ENCODE measurements at places on chromosomes 2 and 18. TPM values are rescaled to one million over a fixed set of nuclear protein-coding genes. Genes with fewer than 3 reads are reported as not detected.

DNA sequence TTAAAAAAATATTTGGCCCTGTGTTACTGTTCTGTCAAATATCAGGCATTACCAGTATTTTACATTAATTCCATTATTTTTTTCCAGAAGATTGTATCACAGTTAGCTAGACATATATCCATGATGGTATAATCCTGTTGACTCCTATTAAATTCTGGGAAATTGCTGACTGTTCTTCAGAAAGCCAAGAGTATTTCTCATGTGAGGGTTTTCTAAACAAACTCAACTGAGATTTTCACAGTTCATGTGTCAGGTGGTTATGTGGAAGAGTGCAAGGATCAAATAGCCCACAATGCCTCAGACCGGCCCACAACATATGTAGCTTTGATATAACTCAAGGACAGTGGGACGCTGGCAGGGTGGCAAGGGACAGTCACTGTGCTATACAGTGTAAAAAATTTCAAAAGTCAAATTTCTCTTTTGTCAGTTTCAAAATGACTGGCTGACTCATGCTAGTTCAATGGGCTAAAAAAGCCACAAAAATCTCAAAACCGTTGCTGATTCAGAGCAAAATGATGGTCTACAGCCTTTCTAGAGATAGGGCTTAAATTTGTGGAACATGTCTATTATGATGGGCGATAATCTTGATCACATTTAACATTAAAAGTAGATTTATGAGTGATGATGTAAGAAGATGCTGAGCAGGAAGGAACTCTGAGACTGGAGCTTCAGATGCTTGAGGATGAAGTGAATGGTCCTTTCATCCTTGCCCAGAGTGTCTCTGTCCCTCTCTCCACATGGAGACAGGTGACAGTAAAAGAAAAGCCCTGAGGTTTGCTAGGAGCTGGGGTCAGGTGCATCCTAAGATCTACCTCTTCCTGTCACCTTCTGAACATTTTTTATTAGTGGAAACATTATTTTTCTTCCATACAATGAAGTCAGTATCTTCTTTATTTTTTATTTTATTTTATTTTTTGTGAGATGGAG is 175.8 kb upstream of the PIEZO2 start:
- H3K27ac ChIP-seq = peak overlapping the region; percentile 85
- peaks cover 29% of the 10 kb centered on the region for H3K4me1 ChIP-seq
- H3K27me3 ChIP-seq = no peaks in the 10 kb centered on the region
- peak; percentile 85 for DNase-seq
- H3K36me3 ChIP-seq = no peaks in the 10 kb centered on the region

DNA sequence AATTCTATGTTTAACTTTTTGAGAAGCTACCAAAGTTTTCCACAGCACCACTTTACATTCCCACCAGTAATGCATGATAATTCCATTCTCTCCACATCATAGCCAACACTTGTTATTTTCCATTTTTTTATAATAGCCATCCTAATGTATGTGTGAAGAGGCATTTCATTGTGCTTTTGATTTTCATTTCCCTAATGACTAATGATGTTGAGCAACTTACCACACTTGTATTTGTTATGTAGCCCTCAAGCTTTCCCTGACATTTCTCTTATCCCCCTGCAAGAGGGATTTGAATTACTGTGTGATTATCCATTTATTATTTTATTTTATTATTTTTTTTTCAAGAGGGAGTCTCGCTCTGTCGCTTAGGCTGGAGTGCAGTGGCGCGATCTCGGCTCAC is 23.6 kb upstream of the SOS1 start:
- peaks cover 3% of the 10 kb centered on the region for H3K27me3 ChIP-seq
- H3K36me3 ChIP-seq = no peaks in the 10 kb centered on the region
- H3K4me1 ChIP-seq = no peaks in the 10 kb centered on the region
- no peak overlapping the region for H3K27ac ChIP-seq
- DNase-seq = no peak

DNA sequence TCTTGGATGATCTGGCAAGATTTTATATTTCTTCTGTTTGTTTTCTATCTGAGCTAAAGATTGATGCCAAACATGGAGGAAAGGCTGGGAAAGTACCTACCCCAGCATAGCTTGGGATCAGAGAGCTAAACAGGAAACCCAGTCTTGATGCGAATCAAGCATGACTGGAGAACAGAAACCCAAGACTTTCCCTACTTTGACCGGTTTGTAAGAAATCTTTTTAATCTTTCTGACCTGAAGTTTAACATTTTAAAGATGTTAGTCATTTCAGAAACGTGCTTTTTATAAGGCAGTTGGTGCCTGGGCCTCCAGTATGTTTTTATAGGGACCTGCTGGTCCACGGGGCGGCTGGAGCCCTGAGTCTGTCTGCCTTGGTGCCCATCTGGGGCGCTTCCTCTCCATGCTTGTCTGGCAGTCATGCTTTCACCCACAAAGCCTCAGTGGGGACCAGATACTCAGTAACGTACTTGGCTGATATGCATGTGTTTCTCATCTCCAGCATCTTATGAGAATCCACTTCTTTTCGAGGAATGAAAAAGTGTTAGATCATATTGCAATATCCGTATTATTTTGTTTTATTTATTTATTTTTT is 266.5 kb downstream of the PTGR3 start:
- H3K27ac ChIP-seq = no peak overlapping the region
- H3K4me1 ChIP-seq = peaks cover 10% of the 10 kb centered on the region
- H3K27me3 ChIP-seq = no peaks in the 10 kb centered on the region
- no peaks in the 10 kb centered on the region for H3K36me3 ChIP-seq

DNA sequence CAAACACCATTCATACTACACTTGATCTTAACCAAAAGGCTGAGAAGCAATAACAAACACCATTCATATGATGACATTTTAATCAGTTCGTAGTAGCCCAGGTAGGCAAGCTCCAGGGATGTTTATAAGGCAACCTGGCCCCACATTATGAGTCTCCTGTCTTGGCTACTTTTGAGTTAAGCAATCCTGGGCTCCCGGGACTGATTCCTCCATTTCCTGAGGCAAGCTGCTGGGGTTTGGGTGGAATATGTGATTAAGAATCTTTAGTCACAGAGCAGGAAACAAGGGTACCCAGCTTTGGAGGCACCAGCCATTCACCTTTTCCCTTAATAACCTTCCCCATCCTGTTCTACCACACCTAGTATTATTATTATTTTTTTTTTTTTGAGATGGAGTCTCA is 24.5 kb upstream of the SPRED2 start:
- H3K4me3 ChIP-seq = no peak overlapping the region
- peaks cover 3% of the 10 kb centered on the region for H3K27me3 ChIP-seq
- no peaks in the 10 kb centered on the region for H3K4me1 ChIP-seq
- DNase-seq = no peak
- H3K27ac ChIP-seq = no peak overlapping the region

GRCh38 chr18:36297417-36298125 is at the start of gene FHOD3:
FHOD3 (plus strand) TSS chr18:36297713; CDS start chr18:36297836, 123 bp downstream.
- H3K36me3 ChIP-seq = no peaks in the 10 kb centered on the region
- H3K4me3 ChIP-seq = peak within 1 kb of the TSS; percentile 98
- peak; percentile 49 for DNase-seq
- H3K4me1 ChIP-seq = peaks cover 10% of the 10 kb centered on the region
- no peaks in the 10 kb centered on the region for H3K27me3 ChIP-seq

DNA sequence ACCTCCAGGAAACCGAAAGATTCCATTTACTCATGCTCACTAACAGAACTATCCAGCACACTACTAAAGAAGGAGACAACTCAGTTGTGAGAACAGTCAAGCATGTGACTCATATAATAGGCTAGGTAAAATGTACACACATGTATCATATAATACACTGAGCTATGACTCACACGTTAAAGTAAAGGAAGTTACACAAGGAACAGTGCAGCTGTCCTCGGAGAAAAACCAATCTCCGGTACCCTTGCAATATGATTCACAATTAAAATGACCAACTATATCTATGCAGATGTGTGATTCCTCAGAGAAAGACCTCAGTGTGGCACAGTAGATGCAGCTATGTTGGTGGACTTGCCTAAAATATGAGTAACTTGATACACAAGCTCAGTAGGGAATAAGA is 76.5 kb downstream of the STRN start:
- H3K27ac ChIP-seq = peak overlapping the region; percentile 9
- peak overlapping the region; percentile 39 for H3K4me3 ChIP-seq
- H3K36me3 ChIP-seq = peaks cover 4% of the 10 kb centered on the region
- peaks cover 6% of the 10 kb centered on the region for H3K4me1 ChIP-seq
- no peaks in the 10 kb centered on the region for H3K27me3 ChIP-seq
- peak; percentile 99 for DNase-seq

- H3K27me3 ChIP-seq = peaks cover 39% of the 10 kb centered on the region
- no peak for DNase-seq
- no peak overlapping the region for H3K27ac ChIP-seq
- no peak overlapping the region for H3K4me3 ChIP-seq
- H3K36me3 ChIP-seq = no peaks in the 10 kb centered on the region
- peaks cover 5% of the 10 kb centered on the region for H3K4me1 ChIP-seq
Measured at GRCh38 chr2:169360984-169361705, 1.2 kb downstream of the LRP2 start.

DNA sequence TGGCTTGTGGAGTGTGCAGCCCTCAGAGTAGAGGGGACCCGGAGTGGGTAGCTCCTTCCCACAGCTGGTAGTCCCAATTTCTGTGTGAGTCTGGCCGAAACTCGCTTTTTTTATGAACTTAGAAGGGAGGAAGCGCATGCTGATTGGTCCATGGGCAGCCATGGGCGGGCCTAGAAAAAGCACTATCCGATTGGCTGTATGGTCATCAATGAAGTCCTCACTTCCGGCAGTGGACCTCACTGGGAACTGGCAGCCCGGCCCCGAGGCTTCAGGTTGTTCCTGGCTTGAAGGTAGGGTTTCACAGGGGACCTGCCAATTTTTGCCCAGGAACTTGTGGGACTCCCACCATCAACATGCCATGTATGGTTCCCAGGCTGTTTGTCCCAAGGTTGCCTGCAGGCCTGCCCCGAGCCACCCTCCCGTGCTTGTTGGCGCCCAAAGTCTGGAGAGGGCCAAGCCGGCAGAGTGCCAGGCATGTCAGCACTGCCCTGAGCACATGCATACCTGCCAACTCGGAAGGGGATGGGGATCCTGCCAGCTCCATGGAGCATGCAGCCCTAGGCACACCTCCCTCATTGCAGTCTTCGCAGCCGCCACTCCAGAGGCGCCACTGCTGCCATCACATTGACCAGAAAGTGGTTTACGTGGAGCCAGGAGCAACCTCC is 98.5 kb downstream of the ATP9B start:
- DNase-seq = no peak
- no peak overlapping the region for H3K27ac ChIP-seq
- H3K36me3 ChIP-seq = peaks cover 11% of the 10 kb centered on the region
- no peaks in the 10 kb centered on the region for H3K27me3 ChIP-seq

DNA sequence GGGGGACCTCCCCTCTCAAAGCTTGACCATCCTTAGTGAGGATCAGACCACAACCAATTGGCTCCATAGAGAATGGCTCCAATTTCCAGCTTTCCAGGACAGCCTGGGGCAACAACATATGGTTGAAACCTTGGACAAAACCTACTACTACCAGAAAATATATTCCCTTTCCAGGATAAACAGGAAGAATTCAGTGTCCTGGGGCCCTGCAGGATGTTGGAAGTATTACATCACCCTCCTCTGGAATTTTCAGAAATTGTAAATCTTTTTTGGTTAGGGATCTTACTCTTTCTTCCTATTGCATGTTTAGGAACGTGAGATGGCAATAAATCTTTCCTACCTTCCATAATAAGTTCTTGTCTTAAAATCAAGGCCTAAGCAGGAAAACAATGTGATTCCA is 158.9 kb upstream of the MEIS1 start:
- H3K4me1 ChIP-seq = no peaks in the 10 kb centered on the region
- no peak overlapping the region for H3K27ac ChIP-seq
- H3K27me3 ChIP-seq = peaks cover 3% of the 10 kb centered on the region
- no peak overlapping the region for H3K4me3 ChIP-seq

DNA sequence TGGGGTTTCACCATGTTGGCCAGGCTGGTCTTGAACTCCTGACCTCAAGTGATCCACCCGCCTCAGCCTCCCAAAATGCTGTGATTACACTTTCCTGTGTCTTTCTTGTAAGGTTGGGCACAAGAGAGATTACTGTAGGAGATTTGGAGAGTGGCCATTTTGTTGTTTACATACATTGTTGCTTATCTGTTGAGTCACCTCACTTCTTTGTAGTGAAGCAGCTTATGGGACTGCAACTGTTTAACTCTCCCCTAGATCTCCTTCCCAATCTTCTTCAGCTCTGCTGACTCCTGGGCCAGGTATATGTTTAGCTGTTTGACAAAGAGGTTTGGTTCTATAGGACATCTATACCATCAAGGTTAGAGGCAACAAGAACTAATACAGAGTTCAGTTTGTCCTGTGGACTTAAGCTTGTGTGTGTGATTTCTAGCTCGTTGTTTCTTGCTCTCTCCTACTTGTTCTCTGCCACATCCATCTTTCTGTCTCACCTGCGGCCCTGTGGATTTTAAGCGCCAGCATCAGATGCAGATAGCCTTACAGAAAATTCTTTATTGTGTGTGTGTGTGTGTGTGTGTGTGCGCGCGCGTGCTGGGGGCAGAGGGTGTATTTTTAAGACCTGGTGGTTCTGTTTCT is 95.4 kb downstream of the HAUS1 start:
- H3K27me3 ChIP-seq = no peaks in the 10 kb centered on the region
- H3K27ac ChIP-seq = peak overlapping the region; percentile 5
- H3K4me1 ChIP-seq = peaks cover 13% of the 10 kb centered on the region

- H3K27ac ChIP-seq = no peak overlapping the region
- H3K36me3 ChIP-seq = no peaks in the 10 kb centered on the region
- no peak overlapping the region for H3K4me3 ChIP-seq
Measured at GRCh38 chr18:75320506-75320905, 107.0 kb downstream of the SMIM21 start.

GRCh38 chr2:233317196-233317943 is 9.8 kb downstream of the SAG start:
- DNase-seq = no peak
- peaks cover 30% of the 10 kb centered on the region for H3K27me3 ChIP-seq
- no peaks in the 10 kb centered on the region for H3K4me1 ChIP-seq
- no peak overlapping the region for H3K4me3 ChIP-seq
- H3K36me3 ChIP-seq = no peaks in the 10 kb centered on the region

GRCh38 chr18:3455907-3456685 is 6.1 kb downstream of the TGIF1 start:
- H3K4me3 ChIP-seq = no peak overlapping the region
- H3K36me3 ChIP-seq = peaks cover 26% of the 10 kb centered on the region
- H3K27ac ChIP-seq = peak overlapping the region; percentile 82
- H3K27me3 ChIP-seq = no peaks in the 10 kb centered on the region

Gene VWA3B
- total RNA-seq = not detected

Gene ABCG8
- not detected for total RNA-seq

Gene GKN2
- total RNA-seq = not detected

Gene C2orf66
- total RNA-seq = not detected

Gene TTC31
- 9.2 TPM for total RNA-seq

Gene TUBA4B
- not detected for total RNA-seq

Gene ERICH2
- not detected for total RNA-seq

Gene PREB
- 36.1 TPM for total RNA-seq

Gene ABCB11
- total RNA-seq = not detected

Gene CNGA3
- not detected for total RNA-seq
